CD4-positive, alpha-beta T cell treated with Interleukin-2 at 100 ng/mL for 4 hours (primary cell): ENCODE measurements at places on chromosomes 3 and 15.

DNA sequence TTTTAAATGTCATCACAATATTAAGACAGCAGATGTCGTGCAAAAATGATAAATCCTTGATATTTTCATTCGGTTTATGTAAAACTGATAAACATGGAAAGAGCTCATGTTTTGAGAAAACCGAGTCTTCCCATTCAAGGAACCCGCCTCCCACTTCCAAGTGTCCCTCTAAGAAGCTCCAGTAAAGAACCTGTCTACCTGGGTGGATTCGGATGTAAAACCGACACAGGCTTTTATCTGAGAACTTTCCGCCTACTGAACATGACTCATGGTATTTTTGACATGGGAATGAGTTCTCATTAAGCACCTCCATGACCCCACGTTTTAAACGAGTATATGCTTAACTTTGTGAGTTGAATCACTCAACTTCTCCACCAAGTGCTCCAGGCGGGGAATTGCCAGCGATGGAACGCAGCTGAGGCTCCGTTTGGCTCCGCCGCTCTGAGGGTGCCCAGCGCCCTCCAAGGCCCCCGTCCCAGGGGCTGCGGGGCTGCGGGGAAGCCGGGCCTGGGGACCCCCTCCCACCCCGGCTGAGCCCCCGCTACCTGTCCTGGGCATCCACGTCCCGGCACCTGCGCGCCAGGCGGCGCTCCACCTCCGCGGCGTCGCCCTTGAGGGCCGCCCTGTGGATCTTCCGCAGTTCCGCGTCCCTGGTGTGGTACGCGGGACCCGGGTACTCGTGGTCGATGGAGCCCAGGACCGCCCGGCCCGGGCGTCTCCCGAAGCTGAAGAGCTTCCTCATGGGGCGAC, 119.9 kb downstream of the LMLN start:
- DNase-seq, result peak; percentile 24

DNA sequence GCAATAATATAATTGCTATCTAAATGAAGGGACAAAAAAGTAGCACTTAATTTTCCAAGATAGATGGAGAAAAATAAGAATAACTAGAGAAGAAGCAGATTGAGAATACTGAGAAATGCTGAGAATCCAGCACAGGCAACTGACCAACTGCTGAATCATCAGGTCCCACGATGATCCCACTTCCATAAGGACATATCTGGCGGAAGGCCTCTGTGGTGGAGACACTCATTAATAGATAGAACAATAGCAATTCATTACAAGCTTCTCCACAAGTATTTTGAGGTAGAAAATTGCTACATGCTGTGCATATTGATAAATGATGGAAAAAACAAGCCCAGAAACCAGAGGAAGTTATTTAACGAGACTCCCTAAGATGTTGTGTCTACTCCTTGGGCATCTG, 105.9 kb downstream of the DUT start:
- no peak for DNase-seq

DNA sequence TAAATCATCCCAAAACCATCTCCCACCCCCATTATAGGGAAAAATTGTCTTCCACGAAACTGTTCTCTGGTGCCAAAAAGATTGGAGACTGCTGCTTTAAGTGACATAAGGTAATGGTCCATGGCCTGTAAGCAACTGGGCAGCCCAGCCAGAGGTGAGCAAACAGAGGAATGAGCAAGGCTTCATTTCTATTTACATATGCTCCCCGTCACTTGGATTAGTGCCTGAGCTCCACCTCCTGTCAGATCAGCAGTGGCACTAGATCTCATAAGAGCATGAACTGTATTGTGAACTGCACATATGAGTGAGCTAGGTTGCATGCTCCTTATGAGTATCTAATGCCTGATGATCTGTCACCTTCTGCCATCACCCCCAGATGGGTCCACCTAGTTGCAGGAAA, 1159.8 kb upstream of the ALCAM start:
- DNase-seq, result no peak

DNA sequence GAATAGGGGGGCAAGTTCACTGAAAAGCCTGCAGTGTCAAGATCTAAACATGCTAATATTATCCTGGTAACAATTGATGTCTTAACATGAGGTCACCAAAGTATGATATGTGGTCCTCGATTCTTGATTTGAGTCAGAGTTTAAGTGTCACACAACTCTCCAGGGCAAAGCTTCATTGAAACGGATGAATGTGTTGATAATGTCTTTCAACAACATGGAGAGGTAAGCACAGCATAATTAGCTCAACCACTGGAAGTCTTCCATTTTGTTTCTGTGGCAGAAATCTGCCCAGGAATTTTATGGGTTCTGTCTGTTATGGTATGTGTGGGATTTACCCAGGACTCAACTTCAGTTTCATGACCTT, 591.5 kb downstream of the ZNF385D start:
- no peak for DNase-seq

DNA sequence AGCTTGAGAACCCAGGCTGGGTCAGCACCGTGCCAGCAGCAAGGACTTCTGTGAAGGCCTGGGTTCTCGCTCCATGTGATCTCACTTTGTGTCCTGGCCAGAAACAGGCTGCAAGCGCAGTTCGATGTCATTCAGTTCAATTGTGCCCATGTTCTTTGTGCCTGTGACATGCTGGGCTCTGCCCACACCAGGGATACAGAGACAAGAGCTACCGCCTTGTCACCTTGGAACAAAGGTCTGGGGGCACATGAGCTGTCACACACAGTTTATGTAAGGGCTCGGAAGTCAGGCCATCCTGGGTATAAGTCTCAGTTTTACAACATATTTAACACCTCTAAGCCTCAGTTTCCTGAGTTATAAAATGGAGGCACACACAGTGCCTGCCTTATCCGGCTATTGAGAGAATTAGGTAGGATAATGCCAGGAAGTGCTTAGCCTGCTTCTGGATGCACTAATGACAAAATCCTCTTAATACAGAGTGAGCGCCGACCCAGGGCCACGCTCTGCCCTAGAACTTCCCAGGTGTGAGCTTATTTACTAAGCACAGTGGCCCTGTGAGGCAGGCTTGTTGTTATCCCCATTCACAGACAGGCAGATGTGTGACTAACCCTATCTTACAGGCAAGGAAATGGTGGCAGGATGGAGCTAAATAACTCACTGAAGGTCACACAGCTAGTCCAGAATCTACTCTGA, 50.4 kb upstream of the LIMD1 start:
- no peak for DNase-seq

- DNase-seq, result no peak
Measured at GRCh38 chr15:83380059-83380458, 67.1 kb upstream of the SH3GL3 start.

- DNase-seq, result peak; percentile 12
Measured at GRCh38 chr3:11624704-11625375, 18.9 kb downstream of the VGLL4 start.

DNA sequence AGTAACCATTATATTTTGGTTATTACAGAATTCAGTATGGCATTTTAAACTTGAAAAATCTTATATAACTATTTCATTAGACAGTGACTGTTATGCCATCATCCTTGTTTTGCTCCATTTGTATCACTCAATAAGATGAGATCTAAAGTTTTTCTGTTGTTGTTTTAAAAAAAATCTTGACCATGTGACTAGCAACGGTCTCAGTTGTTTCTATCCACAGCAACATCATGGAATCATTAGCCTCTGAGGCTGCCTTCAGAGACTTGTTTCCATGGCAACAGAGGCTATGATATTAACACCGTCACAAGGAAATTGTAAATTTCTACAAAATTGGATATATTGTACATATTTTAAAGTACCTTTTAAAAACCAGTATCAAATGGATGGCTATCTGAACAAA, 129.8 kb downstream of the DLG1 start:
- DNase-seq, result peak; percentile 41

- DNase-seq, result no peak
Measured at GRCh38 chr15:29805043-29805707, 17.1 kb downstream of the TJP1 start.

DNA sequence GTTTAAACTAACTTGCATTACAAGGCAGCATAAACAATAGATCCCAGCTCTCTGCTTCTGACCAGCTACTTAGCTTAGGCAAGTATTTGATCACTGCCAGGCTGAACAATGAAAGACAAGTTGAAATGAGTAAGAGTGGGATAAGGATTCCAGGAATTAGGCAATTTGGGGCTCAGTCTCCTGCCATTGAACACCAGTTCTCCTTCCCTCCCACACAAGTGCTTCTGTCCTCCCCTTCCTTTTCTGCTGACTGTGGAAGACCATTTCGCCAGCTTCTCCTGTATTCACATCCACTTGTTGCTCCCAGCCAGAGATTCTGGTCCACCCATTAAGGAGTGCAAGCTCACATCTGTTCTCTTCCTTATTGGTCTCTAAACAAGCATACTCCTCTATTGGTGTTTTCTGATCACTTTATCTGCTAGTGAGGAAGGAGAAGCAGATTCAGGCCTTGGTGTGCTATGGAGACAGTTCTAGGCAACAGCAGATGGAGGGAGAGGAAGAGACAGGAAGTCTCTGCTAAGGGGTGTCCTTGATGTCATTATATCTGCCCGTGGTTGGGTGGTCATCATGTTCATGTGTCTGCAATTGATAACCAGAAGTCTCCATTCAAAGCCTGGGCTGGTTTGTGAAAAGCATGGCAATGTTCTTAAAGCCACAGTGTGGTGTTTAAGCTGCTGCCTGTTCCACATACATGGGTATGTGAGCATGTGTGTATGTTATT, 121.5 kb downstream of the PLCL2 start:
- peak; percentile 5 for DNase-seq

DNA sequence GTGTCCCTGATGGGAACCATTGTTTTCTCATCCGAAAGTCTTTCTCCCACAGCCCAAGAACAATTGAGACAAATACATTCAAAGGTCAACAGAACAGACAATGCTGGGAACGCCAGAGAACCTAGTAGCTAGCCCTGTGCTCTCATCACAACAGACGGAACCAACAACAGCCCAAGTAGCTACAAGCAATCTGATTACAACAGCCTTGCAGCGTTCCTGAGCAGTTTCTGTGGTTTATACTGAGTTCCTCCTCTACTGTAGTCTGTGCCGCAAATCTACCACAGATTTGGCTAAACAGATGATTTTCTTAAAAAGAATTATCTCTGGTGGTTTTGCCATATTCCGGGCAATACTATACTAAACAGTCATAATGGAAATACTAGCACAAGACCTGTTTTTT, 435.6 kb downstream of the MECOM start:
- DNase-seq, result no peak

- DNase-seq, result no peak
Measured at GRCh38 chr3:9130345-9131305, 118.8 kb downstream of the SRGAP3 start.

- no peak for DNase-seq
Measured at GRCh38 chr3:29679944-29680343, 399.1 kb downstream of the RBMS3 start.

GRCh38 chr3:141231952-141232823, 563 bp downstream of the PXYLP1 start:
- DNase-seq, result no peak

- no peak for DNase-seq
Measured at GRCh38 chr3:144344925-144345548, 373.4 kb downstream of the DIPK2A start.

GRCh38 chr3:120563356-120564022, 32.6 kb upstream of the NDUFB4 start:
- no peak for DNase-seq

DNA sequence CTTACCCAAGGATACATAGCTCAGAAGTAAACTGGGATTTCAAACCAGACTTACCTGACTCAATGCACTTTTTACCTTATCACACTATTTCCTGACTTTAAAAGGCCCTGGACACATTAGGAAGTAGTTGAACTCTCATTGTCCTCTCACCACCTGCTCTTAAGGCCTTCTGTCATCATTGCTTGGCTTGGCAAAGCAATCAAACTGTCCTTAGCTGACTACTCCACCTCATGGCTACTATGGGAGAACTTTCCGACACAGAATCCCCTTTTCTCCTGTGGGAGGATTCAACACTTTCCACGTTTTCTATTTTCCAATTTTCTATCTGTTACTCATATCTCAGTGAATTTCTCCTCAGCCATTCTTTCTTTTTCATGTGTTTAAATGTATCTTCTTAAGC, 55.4 kb downstream of the ZNF148 start:
- no peak for DNase-seq

- no peak for DNase-seq
Measured at GRCh38 chr15:34514251-34514670, 69.2 kb downstream of the GOLGA8B start.

GRCh38 chr15:40046721-40047414, 7.9 kb upstream of the SRP14 start:
- DNase-seq, result peak; percentile 20

GRCh38 chr3:30933478-30934207, 39.2 kb upstream of the GADL1 start:
- no peak for DNase-seq

DNA sequence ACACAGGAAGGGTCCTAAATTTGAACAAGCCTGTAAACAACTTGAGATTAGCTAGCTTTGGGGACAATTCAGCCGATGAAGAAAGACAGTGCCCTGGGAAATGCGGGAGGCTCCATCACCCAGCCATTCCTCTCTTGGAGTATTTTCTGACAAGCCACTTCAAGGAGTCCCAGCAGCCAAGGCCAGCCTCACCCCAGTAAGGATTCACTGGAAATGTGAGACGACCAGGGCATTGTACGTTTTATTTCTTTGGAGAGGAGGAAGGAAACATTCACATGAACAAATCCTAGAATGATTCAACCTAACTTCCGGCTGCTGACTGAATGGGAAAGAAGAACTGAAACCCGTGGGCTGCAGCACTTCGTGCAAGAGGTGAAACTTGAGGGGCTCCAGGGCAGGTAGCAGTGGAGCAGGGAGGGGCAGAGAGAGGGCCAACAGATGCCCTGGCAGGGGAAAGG, 116.4 kb upstream of the ARHGEF3 start:
- no peak for DNase-seq

DNA sequence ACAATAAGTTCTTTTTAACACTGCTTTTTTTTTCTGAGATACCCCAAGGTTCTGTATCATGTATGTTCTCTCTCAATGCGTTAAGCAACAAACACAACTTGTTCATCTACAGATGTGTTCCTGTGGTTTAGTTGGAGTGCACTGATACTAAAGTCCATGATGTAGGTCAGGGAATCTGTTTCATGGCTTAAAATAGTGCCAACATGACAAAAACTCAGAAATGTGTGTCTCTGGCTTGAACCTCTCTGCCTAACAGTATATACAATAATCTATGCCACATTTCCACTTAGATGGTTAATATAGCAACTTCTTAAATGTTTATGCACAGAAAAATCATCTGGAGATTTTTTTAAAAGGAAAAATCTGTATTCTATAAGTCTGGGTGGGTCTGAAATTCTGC, 51.1 kb downstream of the TM4SF18 start:
- no peak for DNase-seq

DNA sequence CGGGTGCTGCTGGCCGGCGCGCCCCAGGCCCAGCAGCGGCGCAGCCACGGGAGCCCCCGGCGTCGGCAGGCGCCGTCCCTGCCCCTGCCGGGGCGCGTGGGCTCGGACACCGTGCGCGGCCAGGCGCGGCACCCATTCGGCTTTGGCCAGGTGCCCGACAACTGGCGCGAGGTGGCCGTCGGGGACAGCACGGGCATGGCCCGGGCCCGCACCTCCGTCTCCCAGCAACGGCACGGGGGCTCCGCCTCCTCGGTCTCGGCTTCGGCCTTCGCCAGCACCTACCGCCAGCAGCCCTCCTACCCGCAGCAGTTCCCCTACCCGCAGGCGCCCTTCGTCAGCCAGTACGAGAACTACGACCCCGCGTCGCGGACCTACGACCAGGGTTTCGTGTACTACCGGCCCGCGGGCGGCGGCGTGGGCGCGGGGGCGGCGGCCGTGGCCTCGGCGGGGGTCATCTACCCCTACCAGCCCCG, 777 bp downstream of the LOXL1 start:
- DNase-seq, result peak; percentile 26
